Stimulated activated CD4-positive, alpha-beta T cell treated with anti-CD3 and anti-CD28 coated beads, Interleukin-4, amount 100 ng/mL, for 24 hours (primary cell): ENCODE measurements at places on chromosomes 16 and 17.

DNA sequence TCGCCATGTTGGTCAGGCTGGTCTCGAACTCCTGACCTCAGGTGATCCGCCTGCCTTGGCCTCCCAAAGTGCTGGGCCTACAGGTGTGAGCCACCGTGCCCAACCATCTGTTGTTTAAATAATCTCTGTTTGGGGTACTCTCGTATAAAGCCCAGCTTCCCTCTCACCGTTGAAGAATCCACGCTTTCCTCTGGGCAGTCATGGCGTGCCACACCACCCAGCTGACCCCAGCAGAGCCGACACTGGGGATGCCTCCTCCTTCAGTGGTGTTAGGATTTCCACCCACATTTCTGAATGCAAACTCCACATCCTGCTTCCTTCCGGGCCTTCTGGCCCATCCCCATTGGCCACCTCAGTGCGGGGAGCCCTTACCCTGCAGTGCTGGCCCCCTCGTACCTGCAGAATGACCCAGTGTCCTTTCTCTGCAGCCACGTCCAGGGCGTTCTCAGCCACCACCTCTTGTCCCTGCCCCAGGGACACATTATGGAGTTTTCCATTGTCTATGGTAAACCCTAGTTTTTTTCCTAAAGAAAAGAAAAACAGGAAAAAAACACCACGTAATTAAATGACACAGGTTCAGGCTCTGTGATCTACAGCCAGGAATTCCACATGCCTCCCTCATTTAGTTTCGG is 60.4 kb downstream of the PGS1 start:
- no peak for DNase-seq

DNA sequence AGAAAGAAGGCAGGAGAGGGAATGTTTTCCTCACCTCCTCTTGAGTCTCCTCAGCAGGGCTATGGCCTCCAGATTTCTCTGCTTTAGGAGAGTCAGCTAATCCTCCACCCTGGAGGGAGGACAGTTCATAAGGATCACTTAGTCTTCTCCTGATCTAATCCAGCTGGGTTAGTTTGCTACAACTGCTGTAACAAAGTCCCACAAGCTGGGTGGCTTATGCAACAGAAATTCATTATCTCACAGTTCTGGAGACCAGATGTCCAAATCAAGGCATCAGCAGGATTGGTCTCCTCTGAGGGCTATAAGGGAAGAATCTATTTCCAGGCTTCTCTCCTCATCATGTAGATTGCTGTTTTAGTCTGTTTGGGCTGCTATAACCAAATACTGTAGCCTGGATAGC is 40.6 kb upstream of the XYLT1 start:
- DNase-seq, result no peak

DNA sequence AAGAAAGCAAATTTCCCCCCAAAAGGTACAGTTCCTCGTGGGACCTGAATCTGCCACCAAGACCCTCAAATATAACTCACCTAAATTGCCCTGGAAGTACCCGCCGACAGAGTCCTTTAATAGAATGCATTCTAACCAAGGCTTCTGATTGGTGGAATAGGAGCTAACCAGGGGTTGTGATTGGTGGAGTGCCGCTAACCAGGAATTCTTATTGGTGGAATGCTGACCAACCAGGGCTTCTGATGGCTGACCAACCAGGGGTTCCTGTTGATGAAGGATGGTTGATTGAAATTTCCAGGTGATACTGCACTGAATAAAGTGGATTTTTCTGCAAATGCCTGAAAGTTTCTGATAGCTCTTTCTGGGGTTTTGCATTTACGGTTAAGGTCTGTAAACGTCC is 6.5 kb downstream of the TFAP4 start:
- no peak for DNase-seq

DNA sequence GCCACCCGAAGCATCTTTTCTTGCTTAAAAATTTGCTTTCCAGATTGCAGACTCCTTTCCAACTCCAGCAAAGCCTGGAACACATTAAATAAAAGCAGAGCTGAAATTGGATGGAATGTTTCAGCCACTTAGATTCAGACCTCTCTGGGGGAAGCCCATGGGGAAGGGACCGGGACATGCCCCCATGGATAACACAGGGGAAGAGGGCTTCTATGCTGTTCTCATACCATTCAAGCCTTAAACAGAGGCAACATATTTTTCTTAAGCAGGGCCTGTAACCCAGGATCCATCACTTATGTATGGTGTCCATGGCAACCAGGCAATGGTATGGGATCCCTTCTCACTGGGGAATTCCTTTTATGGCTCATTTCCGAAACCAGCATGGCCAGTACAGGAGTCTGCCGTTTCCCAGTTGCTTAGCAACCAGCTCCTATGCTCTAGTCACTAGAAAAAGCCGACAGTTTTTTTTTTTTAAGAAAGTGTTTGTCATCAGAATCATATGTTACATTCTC is 62.0 kb upstream of the MARCHF10 start:
- DNase-seq, result no peak

- no peak for DNase-seq
These were observed 110.7 kb downstream of the WWOX start for GRCh38 chr16:78209951-78210661.

DNA sequence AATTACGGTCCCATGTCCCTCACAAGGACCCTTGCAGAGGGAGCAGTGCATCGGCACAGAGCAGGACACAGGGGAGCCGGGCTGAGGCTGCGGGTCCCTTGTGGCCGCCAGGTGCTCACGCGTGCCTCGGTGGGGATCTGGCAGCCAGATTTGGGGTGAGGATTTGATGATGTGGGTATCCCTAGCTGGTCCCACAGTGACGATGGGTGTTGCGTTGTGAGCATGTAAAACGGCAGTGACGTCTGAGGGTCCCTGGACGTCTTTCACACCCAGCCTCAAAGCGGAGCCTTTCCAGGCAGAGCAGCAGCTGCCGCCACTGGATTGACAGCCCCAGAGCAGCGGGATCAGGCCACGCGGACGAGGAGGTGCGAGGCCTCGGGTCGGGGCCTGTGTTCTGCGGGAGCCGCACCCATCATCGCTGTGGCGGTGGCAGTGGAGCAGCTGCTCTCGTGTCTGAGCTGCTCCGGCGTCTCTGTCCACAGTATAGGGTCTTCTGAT is 54.6 kb downstream of the WDR45B start:
- no peak for DNase-seq

DNA sequence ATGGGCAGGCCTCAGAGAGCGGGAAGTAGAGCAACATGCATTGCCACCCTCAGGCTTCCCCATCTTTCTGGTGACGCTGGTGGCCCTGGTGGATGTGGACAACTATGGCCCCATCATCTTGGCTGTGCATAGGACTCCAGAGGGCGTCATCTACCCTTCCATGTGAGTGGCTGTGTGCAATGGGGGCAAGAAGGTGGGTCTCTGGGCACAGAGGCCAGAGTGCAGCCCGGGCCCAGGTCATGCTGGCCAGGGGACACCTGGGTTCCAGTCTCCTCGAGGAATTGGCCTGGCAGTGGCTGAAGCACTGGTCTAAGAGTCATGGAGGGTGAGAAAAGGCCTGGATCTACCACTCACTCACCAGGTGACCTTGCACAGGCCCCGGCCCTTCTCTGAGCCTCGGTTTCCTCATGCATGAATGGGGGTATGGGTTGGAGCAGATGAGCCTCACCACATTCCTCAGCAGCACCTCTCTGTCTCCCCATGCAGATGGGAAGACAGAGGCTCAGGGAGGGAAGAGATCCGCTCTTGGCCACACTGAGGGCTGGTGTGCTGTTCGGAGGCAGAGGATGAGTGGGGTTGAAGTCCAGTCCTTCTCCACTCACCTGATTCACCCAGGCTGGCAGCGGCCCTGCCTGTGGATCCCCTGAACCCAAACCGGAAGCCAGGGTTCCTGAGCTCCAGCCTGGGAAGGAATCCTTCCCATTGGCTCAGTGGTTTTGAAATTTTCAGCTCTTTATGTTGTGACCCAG is 7.2 kb upstream of the ADGRG3 start:
- no peak for DNase-seq

DNA sequence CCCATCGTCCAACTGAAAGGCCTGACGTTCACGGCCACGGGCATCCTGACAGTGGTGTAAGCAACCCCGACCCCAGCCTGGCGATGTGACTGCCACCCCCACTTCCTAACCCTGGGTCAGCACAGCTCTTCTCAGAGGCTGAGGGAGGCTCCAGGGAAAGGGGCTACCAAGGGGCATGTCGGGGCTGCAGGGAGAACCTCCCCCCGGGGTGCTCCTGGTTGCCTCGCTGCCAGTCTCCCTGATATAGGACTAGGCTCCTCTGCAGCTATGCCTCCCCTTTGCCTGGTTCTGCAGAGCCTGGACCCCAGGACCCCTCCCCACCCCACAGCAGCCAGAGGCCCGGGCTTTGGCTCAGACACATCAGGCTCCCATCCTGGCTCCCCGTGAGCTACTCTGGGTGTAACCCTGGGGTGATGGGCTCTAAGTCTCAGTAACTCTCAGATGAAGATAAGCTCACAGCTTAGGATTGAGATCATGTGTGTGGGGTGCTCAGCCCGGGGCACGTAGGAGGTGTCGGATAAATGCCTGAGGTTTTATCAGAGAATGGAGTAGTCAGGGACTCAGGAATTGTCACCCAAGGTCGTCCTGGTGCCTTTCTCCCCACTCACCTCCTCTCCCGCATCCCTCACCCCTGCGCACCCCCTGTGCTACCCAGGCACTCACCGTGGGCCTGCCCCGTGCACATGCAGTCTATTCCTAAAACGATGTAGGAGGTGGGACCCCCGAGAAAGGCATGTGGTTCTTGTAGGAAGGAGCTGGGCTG is 10.6 kb downstream of the ITGAD start:
- no peak for DNase-seq

DNA sequence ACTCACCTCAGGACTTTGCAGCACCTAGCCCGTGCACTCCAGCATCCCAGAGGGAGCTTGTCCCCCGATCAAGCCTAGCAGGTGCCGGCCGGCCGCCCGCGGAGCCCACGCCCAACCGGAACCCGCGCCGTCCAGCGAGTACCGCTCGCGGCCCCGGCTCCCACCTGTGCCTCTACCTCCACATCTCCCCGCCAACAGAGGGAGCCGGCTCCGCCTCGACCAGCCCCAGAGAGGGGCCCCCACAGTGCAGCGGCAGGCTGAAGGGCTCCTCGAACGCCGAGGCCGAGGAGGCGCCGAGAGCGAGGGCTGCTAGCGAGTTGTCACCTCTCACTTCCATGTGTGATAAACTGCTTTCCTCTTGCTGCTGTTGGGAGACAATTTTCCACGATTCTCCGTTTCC is 41.1 kb upstream of the DHRS7B start:
- DNase-seq, result no peak

- no peak for DNase-seq
These were observed 18.3 kb upstream of the CYTH1 start for GRCh38 chr17:78800132-78800931.

DNA sequence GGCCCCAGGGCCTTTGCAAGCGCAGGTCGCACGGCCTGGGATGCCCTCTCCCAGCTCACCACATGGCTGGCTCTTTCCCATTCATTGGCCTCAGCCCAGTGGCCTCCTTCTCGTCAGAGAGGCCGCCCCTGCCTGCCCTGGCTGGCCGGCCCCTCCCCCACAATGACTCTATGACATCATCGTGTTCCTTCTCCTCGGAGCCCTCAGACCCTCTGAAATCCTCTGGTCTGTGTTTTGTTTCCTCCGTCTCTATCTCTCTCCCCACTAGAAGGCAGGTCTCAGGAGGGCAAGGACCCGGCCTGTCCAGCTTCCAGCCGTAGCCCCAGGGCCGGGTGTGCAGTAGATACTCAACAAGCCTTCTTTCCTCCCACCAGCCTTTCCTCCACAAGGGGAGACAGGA is 164.8 kb upstream of the FOXF1 start:
- no peak for DNase-seq

DNA sequence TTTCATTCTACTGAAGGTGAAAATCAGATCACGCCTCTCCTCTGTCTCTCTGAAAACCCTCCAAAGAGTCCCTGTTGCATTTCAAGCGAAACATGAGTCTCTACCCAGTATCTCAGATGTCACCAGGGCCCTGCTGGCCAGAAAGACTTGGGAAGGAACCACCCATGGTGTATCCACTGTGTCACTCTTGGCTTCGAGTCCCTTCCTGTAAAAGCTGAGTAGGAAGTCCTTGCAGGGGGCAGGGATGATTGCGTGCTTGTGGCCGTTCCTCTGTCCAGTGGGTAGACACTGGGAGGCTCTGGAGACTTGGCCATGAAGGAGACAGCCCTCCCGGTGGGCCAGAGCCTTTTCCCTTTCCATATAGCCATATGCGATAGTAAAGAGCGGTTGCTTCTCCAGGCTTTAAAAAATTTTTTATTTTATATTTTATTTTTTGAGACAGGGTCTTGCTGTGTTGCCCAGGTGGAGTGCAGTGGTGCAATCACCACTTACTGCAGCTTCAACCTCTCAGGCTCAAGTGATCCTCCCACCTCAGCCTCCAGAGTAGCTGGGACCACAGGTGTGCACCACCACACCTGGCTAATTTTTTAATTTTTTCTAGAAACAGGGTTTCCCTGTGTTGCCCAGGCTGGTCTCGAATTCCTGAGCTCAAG is 19.0 kb upstream of the RMI2 start:
- no peak for DNase-seq

DNA sequence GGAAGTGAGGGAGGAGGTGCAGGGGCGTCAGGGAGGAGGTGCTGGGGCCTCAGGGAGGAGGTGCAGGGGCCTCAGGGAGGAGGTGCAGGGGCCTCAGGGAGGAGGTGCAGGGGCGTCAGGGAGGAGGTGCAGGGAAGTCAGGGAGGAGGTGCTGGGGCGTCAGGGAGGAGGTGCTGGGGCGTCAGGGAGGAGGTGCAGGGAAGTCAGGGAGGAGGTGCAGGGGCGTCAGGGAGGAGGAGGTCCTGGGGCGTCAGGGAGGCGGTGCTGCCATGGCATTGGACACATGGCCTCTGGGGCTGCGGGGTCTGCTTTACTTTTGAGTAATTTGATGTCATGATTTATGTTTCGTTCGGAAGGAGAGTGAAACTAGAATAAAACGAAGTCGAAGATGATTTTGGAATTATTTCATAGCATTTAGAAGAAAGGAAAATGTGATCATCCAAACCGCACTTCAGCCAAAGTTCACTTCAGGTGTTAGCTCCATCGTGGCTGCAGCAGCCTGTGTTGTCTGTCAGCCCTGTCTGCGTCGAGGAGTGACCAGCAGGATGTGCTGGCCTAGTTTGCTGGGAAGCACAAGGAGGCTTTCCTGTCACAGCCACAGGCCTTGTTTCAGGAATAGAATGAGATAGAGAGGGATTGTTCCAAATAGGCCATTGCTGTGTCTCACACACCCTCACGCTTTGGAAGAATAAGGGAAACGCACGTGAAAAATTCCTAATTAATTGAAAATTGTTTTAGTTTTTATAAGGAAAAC is 42.8 kb downstream of the RAB11FIP3 start:
- DNase-seq, result no peak

DNA sequence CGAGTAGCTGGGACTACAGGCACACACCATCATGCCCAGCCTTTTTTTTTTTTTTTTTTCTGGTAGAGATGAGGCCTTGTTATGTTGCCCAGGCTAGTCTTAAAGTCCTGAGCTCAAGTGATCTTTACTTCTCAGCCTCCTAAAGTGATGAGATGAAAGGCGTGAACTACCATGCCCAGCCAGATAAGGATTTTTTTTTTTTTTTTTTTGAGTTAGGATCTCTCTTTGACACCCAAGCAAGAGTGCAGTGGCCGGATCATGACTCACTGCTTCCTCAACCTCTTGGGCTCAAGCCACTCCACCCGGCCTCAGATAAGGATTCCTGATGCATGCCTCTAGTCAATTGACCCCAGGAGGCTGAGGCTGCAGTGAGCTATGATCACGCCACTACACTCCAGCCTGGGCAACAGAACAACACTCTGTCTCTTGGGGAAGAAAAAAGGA is 11.2 kb upstream of the PLEKHG4 start:
- no peak for DNase-seq
